ENCODE measurements at places on chromosomes 3 and 15.

- no peak for DNase-seq
Measured at GRCh38 chr15:83288381-83288801, 3.9 kb upstream of the BNC1 start.

- DNase-seq, result peak; percentile 60
Measured at GRCh38 chr15:58748852-58749531, 515 bp downstream of the ADAM10 start.

DNA sequence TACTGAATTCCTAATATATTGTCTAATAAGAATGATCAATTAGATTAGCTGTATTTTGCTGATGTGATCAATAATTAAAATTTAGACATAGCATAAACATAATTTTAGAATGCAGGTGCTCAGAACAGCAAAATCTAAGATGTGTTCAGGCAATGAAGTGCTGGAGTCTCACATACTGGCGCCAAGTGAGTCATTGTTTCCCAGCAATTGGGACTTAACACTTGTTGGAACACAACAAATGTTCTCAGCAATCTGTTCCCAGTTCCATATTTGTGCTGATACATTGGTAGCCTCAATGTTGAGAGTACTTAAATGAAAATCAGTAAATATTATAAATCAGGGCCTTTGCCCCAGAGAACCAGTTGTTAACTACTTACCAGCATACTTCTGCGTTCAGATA lies 619.0 kb downstream of the ROBO1 start:
- DNase-seq, result no peak

DNA sequence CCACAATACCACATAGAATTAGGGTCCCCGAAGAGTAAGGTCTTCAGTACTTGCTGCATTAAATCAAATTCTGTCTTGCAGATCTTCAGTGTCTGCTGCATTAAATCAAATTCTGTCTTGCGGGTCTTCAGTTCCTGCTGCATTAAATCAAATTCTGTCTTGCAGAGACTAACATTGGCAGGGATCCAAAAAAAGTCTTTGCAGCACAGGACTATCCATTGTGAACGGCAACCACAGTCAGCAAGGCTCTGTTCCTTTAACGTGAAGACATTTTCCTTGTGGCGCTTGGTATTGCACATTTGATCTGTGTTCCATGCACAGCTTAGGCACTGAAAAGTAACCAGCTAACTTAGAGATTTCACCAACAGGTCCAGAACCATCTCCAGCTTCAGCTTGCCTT lies 46.8 kb upstream of the POMGNT2 start:
- DNase-seq, result peak; percentile 37

GRCh38 chr3:194370753-194371152 lies 1.2 kb upstream of the LRRC15 start:
- no peak for DNase-seq

DNA sequence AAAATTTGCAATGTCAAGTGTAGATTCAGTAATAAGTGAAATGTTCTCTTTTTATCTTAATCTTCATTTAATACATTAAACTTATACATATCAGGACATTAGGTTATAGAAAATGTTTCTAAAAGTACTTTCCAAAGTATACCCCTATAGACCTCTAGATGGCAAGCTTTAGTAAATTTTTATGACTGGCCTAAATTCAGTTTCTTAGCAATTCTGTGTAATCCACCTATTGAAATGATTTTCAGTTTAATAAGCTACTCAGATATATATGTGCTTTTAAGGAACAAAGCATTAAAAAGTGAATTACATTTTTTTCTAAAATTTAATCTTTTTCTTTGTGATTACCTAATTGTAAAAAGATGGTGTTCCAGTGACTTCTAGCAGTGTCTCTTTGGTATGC lies 342.2 kb downstream of the GBE1 start:
- DNase-seq, result peak; percentile 23

GRCh38 chr15:68421798-68422402 lies 10.1 kb downstream of the ITGA11 start:
- no peak for DNase-seq

GRCh38 chr3:71041371-71041770 lies 542.2 kb downstream of the FOXP1 start:
- DNase-seq, result no peak

DNA sequence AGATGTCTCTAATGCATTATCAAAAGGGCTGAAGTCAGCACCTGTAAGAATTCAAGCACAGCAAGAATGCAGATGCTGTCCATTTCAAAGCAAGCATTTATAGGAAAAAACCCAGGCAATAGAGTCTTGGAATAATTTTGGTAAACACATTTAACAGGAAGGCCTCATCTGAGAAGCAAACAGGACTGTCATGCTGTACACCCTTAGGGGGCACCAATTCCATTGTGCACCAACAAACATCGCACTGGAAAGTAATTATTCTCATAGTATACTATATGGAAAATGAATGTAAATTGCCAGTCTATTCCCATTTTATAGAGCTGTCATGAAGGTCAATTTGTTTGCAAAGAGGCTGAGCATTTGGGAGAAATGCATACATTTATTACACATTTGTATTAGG lies 247.3 kb upstream of the SUCLG2 start:
- no peak for DNase-seq

DNA sequence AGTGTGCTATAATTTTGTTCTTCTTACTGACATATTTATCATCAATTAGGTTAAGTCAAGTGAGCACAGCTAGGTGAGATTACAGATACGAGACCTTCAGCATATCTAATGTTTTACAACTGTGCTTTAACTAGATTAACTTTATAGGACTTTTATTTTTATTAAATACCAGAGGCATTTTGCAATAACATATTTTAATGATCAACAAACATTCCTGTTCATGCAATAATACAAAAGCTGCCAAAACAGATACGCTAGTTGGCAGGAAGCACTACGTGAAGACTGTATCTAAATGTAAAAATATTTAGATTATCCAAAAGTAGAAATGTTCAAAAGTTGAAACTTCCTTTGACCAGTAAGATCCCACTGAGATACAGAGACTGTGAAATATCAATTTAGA lies 139.1 kb downstream of the CBLB start:
- DNase-seq, result no peak

DNA sequence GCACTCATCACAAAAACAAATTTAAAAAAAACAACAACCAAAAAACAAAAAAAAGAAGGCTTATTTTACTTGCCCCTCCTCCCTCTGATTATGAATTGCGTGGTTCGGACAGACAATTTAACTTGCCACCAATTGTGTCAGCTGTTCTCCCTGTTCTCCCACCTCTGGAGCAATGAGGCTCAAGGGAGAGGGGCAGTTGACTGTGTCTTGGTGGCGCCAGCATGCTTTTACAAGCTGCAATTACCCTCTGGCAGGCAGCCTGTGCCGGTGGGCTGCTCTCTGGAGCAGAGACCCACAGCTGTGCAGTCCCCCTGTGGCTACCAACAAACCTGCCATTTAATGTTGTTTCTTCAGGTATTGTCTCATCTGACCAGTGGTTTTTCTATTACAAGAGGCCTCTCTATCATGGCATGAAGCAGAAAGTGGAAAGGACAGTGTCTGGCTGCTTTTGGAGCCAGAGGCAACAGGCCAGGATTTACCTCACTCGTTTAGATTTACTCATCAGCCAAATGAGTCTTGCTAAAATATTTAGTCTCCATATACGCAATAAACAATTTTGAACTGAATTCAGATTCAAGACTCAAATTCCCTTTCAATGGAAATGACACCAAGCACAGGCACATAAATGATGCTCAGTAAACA lies 192.0 kb upstream of the TPRG1 start:
- no peak for DNase-seq

DNA sequence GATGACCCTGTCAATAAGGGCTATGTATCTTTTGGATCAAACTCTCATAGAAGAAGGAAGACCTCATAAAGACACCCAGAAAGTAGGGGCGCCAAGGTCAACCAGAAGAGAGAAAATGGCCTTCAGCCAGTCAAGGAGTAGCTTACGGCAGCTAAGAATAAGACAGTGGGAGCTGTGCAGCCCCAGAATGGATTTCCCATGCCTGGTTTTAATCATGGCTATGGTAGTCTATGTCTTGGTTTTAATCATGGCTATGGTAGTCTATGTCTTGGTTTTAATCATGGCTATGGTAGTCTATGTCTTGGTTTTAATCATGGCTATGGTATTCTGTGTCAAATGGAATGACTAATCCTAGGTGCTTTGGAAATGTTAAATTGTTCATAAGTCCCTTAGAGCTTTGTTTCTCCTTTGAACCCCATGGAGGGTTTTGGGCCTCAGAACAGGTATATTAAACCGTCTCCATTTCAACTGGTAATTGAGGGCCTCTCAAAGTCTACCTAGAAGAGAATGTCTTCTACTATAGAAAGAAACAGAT lies 742.0 kb upstream of the CFAP20DC start:
- DNase-seq, result no peak

GRCh38 chr3:32177702-32178198 lies 60.7 kb upstream of the CMTM8 start:
- peak; percentile 85 for DNase-seq

- DNase-seq, result peak; percentile 81
Measured at GRCh38 chr15:88401996-88402656, 65.1 kb downstream of the MRPL46 start.

- DNase-seq, result no peak
Measured at GRCh38 chr3:81728766-81729544, 32.5 kb downstream of the GBE1 start.

DNA sequence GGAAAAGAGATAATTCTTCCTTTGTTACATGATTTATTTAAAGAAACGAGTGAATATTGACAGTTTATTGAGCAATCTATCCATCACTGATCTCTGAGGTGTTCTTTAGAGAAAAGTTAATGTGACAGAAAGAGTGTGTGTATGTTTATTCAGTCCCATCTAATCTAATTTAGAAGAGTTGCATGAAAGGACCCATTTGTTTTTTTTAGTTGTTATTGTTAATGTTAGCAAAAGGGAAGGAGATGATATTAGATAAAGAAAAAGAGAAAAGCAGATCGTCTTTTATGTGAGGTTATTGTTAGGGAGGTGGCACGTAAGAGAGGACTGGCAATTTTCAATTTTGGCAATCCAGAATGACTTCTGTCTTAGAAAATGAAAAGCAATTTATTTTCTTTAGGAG lies 46.5 kb downstream of the NMD3 start:
- DNase-seq, result no peak

Measured in common myeloid progenitor, CD34-positive (primary cell).